BE2C (cell line): ENCODE measurements at places on chromosomes 7 and 10.

DNA sequence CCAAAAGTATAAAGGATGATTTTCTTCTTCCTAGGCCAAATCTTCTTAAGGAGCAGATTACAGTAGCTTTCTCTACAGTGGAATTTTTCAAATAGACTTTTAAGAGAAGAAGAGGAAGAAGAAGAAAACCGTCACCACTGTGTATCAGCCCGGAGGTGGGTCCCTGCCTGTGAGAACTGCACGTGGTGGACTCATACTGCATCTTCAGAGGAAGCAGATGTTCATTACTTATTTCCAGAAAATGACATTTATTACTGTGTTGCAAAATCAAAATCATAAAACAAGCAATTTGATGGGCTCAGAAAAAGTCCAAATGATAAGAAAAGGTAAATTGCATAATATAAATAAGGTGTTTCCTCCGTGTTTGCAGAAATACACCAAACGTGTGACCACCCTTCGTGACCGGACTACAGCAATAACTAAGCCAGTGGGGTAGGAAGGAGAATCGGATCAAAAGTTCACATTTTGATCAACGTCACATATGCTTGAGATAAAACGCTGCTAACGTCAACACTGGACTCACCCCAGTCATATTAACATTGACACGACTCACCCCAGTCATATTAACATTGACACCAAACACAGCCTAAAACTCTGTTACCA is 179.2 kb downstream of the PTPRN2 start:
- no peak for DNase-seq

GRCh38 chr7:143325240-143325639 is 9.3 kb downstream of the CLCN1 start:
- no peak for DNase-seq

GRCh38 chr10:58963101-58963534 is 213.3 kb upstream of the PHYHIPL start:
- no peak for DNase-seq

- DNase-seq = no peak
Observed at GRCh38 chr10:29956335-29956924, 103.0 kb downstream of the JCAD start.

DNA sequence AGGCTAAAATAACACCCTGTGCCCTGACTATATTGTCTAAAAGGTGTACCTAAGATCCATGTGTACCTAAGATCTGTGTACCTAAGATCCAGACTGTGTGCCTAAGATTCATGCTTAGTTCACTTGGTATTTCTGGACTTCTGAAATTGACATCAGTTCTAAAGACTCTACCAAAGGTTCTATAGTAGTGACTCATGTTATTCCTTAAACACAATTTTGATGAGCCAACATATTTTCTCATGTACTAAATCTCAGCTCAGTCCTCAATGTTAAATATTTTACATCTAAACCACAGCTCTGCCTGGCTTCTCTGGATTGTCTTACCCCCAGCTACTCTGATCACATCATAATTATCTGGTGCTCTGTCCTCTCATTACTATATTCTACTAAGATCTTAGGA is 802.3 kb upstream of the SORCS1 start:
- no peak for DNase-seq

GRCh38 chr10:60031664-60032063 is 125.3 kb upstream of the CCDC6 start:
- DNase-seq = no peak

- no peak for DNase-seq
Observed at GRCh38 chr10:13945390-13946208, 358.8 kb downstream of the PRPF18 start.

DNA sequence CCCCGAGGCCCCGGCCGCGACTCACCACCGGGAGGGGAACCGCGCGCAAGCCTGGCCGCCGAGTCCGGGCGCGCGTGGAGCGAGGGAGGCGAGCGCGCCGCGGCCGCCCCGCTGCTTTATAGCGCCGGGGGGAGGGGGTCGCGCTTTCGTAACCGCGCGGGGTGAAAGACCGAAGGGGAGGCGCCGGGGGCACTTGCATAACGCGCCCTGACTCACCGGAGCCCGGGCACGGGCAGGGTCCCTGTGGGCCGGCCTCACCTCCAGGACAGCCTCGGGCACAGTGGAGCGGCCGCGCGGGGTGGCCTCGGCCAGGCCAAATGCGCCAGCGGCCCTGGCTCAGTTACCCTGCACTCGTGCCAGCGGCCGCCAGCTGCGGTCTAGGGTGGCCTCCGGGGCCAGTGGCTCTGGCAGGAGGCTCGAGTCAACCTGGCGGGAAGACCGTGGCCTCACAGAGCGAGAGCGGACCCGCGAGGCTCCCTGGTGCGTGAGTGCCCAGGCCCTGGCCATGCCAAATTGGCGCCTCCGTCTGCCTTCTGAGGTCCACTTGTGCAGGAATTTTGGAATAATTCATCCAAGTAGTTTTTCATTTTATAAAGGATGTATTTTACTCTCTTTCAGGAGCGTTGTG is at the start of gene RBP4:
Gene RBP4 (minus strand): TSS at position 90 of the 628 bp plus-strand sequence. CDS start 207 bp downstream, outside the sequence.
- DNase-seq = no peak

DNA sequence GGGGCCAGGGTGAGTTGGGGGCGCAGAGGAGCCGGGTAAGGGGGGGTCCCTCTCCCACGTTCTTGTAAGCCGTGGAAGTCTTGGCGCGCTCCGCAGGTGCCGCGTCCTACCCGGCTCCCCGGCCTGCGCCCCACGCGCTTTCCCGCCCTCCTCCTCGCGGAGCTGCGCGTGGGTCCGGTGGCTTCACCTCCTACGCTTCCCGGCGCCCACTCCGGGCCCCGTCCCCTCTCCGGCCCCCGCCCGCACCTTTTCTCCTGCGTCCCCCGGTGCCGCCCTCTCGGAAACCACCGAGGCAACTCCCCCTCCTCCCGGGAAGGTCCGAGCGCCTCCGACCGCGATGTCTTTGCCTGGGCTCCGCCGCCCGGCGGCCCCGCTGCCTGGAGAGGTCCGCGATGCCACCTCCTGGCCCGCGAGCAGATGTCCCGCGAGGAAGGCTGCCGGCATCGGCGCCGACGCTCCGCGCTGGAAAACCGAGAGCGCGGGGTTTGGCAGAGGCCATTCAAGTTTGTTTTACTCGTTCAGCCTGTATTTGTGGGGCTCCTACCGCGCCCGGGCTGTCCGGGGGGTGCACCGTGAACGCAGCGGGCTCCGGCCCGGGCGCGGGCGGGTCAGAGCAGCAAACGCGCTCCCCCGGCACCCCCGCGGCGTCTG is 2.4 kb upstream of the NKX6-2 start:
- DNase-seq = no peak

DNA sequence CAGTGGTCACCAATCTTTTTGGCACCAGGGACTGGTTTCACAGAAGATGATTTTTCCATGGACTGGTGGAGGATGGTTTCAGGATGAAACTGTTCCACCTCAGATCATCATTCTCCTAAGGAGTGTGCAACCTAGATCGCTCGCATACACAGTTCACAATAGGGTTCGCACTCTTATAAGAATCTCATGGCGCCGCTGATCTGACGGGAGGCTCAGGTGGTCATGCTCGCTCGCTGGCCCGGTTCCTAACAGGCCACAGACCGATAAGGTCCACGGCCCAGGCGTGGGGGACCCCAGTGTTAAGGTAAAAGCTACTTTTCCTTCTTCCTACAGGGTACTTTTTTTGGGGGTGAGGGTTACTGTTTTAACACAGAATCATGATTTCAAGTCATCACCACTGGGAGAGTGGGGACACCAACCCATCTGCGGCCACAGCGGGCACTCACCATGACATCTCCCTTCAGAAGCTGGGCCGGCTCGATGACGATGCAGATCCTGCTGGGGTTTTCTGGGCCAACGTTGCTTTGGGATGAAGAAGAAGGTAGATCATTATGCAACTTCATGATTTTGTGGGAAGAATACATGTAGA is 170.5 kb downstream of the TNS3 start:
- no peak for DNase-seq

DNA sequence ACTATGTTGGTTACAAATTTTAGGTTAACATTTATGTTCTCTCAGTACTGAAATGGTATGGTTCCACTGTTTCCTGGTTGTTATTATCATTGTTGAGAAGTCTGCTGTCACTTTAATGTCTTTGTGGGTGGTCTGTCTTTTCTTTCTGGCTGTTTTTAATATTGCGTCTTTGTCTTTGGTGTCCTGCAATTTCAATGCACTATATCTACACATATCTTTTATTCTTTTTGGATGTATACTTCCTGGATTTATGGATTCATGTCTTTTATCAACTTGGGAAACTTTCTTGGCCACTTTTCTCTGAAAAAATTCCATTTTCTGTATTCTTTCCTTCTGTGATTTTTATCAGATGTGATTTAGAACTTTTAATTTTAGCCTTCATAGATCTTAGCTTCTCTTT is 250.2 kb downstream of the BUB3 start:
- DNase-seq = no peak

- DNase-seq = no peak
Observed at GRCh38 chr7:122790591-122790990, 87.9 kb upstream of the RNF148 start.

GRCh38 chr7:113209449-113210203 is 91.3 kb upstream of the SMIM30 start:
- no peak for DNase-seq

- peak; percentile 48 for DNase-seq
Observed at GRCh38 chr10:110793128-110793812, 78.5 kb upstream of the PDCD4 start.

GRCh38 chr10:95741807-95742467 is 14.0 kb upstream of the ENTPD1 start:
- DNase-seq = no peak

- no peak for DNase-seq
Observed at GRCh38 chr10:131578472-131578970, 267.0 kb upstream of the TCERG1L start.

GRCh38 chr10:96714031-96714590 is 6.2 kb downstream of the PIK3AP1 start:
- DNase-seq = no peak

- DNase-seq = no peak
Observed at GRCh38 chr10:34981844-34982243, 108.3 kb downstream of the CUL2 start.

DNA sequence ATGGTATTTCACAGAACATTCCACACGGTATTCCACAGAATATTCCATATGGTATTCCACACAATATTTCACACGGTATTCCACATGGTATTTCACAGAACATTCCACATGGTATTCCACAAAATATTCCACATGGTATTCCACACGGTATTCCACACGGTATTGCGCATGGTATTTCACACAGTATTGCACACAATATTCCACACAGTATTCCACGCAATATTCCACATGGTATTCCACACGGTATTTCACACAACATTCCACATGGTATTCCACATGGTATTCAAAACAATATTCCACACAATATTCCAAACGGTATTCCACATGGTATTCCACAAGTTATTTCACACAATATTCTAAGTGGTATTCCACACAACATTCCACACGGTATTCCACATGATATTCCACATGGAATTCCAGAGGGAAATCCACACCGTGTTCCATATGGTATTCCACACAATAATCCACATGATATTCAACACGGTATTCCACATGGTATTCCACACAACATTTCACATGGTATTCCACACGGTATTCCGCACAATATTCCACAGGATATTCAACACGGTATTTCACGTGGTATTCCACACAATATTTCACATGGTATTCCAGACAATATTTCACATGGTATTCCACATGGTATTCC is 136.7 kb upstream of the CHST15 start:
- DNase-seq = no peak

DNA sequence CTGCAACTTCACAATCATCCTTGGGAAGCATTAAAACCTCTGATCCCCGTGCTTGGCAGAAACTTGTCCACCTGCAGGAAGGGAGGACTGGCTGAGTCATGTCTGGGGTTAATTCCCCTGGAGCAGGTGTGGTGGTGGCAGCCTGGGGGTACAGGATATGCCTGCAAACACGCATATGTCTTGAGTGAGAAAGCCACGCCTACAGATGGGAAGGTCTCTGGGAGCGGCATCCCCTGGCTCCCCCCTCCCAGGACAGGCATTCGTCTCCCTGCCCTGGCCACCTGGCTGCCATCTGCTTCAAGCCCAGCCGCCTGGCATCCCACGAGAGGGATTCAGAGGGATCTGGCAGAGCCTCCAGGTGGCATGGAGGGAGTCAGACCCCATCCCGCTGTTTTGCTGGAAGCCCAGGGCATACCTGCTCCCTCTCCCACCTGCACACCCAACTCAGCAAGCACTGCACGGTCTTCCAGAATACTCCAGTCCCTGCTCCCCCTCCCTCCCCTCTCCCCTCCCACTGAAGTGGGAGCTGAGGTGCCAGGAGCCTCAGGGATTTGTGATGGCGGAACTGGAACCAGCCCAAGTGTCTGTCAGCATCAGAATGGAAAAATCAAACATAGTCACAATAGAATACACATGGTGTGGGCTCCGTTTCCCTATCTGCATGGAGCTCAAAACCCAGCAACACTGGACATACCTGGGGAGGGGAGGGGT is 61.0 kb downstream of the CAMK2B start:
- DNase-seq = no peak

DNA sequence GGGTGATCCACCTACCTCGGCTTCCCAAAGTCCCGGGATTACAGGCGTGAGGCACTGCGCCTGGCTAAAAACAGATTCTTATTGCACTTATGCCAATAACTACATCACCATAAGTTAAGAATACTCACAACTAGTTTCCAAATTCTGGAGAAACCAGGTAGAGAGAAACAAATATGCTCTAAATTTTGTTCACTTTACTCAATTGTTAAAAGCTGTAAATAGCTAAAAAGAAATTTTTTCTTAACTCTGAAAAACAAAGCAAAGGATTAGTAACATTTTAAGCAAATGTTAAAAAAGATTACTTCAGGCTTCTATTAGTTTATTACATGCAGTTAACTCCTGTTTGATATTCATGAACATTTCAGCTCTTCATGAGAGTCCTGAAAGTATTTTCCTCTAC is 28.3 kb upstream of the ZMIZ2 start:
- DNase-seq = no peak

GRCh38 chr10:119981826-119982225 is 89.3 kb downstream of the SEC23IP start:
- DNase-seq = no peak

- DNase-seq = no peak
Observed at GRCh38 chr10:664893-665292, 24.6 kb downstream of the DIP2C start.

DNA sequence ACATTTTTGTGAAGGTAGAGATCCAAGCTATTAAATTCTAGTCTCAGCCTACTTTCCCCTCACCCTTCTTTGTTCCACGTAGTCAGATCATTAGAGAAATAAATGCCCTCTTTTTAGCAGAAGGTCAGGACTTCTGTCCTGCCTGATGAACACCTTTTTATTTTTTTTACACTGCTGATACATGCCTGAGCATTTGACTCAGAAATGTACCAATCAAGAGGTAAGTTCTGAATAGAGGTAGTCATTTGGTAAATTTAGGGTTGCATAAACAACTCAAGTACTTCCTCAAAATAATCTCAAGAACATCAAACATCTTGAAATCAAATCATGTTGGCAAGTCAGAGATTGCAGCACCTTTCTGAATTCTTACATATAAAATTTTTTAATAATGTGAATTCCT is 133.7 kb downstream of the MYO3A start:
- no peak for DNase-seq

DNA sequence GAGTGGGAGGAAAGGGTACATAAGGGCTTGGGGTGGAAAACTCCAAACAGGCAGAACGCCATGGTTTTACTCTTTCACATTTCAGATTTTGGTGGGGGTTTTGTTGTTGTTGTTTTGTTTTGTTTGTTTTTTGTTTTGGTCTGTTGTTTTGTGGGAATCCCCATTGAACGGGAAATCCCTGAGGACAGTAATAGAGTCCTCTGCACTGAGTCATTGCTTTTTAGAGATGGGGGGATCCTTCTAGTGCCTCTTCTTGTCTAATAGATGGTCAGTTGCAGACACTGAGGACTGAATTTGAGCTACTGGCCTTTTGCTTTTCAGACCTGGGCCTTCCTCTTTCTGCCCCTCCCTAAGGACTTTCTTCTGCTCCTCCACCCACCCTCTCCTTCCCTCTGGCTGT is 20.0 kb downstream of the TRPV5 start:
- no peak for DNase-seq
